Stimulated activated CD8-positive, alpha-beta memory T cell treated with anti-CD3 and anti-CD28 coated beads, Interleukin-4, amount 100 ng/mL, for 1 hour (primary cell): ENCODE measurements at places on chromosomes 4 and X.

DNA sequence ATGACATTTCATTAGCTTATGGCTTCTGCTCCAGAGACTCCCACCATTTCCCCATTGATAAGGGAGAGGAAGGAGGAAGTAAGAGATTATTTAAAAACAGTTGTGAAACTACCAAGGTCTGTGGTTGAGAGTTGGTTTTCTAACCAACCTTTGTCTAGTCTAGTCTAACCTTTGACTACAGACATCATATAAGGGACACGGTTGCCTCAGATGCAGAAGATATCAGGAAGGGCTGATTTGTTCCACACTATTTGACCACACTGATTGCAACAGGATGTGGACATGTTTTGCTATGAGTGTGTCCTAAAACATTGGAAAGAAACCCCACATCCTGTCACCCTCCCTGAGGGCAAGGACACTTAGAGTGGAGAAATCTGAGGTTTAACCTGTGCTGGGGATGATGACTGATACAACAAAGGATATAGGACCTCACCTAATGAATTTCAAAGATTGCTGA is 53.0 kb downstream of the COQ2 start:
- no peak for DNase-seq

GRCh38 chr4:4397441-4397819 is 10.5 kb downstream of the NSG1 start:
- DNase-seq = no peak

DNA sequence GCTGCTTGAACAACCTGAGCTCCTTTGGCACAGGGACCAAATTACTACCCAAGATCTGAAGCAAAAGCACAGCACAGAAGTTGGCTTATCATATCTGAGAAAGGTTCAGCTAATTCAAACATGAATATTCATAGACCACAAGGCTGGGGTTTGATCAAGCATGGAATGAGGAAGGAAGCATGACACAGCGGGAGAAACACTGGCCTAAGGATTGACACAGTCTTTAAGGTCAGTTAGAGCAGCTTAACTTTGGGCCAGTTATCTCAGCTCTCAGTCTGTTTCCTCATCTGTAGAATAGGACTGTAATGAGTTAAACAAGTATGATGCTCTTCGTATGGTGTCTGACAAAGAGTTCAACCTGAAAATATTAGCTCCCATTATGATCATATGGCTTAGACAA is 88.5 kb upstream of the CBR4 start:
- DNase-seq = no peak

- DNase-seq = no peak
Measured at GRCh38 chr4:8010618-8011017, 71.0 kb upstream of the AFAP1 start.

- no peak for DNase-seq
Measured at GRCh38 chr4:77045490-77045889, 30.3 kb downstream of the CCNI start.

GRCh38 chrX:43405191-43405590 is 250.9 kb upstream of the MAOA start:
- DNase-seq = no peak

DNA sequence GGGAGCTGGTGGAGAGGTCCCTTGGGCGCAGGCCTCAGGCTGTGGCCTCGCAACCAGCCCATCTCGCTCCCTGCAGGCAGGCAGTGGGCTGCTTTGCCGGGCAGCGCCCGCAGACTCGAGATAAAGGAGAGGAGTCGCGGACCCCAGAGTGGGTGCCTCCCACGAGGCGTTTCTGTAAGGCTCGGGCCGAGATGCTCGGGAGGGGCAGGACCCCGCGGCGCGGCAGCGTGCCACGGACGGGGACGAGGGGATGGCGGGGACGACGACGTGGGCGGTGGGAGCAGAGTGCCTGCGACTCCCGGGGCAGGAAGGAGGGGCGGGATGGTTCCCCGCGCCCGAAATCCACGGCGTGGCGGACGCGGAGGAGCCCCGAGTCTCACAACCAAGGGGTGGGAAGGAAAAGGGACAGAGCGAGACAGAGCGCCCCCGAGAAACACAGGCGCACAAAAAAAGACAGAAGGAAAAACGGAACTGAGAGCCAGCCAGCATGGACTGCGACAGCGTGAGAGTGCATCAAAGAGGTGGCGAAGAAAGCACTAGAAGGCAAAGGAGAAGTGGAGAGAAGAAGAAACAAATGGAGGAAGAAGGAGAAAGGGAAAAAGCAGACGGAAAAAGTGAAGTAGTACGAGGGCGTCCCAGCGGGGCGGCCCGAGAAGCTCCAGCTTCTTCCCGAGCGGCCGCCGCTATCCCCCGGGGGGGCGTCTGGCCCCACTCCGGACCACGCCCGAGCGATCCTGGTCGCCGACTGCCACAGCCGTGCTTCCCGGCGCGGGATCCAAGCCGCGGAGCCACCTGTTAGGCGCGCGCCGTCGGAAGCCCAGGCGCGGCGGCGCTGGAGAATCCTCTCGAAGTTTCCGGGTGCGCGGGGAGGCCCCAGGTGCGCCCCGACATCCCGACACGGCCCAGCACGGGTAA is 1.5 kb downstream of the BEND4 start:
- DNase-seq = no peak

GRCh38 chr4:121784975-121785374 is 16.1 kb upstream of the EXOSC9 start:
- no peak for DNase-seq

DNA sequence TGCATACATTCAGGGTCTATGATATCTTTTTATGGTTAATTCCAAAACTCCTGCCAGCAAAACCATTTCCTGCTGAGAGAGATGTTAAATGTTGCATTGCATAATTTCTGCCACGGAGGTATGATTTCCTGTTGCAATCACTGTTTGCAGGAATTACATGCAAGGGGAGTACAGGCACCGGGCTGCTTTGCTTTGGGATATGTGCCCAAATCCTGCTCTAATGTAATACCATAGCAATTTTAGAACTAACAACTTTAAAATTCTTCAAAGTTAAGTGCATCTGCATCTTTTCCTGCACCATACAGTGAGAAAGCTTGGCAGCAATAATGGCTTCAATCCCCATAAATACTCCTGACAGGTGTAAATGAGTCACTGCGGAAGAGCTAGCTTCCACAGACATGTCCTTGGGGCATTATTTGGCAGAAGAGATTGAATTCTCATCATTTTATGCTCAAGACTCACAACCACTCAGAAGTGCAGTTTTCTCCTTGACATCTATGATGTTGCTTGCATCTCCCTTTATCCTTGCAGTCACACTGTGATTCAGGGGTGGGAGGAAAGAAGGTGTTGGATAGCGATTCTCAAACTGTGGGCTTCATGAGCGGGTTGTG is 29.6 kb downstream of the TRIM2 start:
- no peak for DNase-seq

DNA sequence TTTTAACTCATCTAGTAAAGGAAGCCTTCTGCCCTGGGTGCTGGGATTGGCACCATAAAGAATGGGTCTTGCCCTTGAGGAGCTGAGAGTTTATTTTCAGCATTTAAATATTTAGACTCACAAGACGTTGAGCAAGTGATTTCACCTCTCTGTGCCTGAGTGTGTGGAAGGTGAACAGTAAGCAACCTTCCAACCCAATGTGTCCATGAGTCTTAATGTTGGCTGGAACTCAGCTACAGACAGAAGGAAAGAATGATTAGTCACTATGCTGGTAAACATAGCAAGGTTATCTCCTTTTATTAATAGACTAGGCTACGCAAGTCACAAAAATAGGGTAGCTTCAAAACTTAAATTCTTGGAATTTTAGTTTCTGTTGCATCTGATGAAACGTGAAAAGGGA is 277.4 kb upstream of the GATB start:
- no peak for DNase-seq

DNA sequence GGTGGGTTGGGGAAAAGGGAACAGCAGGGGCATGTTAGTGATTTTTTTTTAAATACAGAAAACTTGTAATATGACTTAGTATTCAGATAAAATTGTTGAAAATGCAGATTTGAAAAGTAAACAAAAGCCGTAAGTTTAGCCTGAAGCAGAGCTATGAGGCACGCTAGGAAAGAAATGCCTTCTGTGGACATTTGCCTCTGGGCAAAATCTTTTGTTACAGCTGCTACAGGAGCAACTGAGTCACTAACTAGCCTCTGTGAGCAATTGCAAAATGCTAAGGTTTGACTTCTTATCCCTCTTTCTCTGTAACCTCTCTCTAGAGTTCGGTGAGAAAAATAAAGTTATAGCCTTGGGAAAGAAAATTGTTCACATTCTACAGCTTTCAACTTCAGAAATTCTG is 350.0 kb downstream of the SLC7A11 start:
- no peak for DNase-seq

GRCh38 chr4:163495900-163496299 is 1.4 kb downstream of the TMA16 start:
- DNase-seq = no peak

GRCh38 chr4:38330936-38331335 is 333.1 kb upstream of the KLF3 start:
- no peak for DNase-seq

DNA sequence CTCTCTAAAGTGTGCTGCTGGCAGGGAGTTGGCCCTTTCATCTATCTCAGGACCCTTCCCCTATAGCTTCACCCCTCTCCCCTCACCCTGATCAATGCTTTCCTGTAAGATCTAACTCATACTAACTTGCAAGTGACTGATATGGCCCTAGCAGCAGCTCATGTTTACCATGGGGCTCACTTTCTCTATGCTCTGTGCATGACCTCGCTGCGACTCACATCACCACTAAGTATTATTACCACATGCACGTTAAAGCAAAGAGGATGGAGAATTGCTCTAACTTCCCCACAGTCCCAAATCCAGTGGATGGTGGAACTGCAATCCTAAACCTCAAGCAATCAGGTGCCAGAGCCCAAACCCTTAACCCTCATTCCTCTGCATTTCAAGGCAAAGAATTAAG is 626.6 kb downstream of the MID1IP1 start:
- DNase-seq = no peak

GRCh38 chr4:147933316-147933715 is 201.4 kb downstream of the ARHGAP10 start:
- no peak for DNase-seq

- no peak for DNase-seq
Measured at GRCh38 chr4:40395908-40396793, 61.0 kb downstream of the CHRNA9 start.

DNA sequence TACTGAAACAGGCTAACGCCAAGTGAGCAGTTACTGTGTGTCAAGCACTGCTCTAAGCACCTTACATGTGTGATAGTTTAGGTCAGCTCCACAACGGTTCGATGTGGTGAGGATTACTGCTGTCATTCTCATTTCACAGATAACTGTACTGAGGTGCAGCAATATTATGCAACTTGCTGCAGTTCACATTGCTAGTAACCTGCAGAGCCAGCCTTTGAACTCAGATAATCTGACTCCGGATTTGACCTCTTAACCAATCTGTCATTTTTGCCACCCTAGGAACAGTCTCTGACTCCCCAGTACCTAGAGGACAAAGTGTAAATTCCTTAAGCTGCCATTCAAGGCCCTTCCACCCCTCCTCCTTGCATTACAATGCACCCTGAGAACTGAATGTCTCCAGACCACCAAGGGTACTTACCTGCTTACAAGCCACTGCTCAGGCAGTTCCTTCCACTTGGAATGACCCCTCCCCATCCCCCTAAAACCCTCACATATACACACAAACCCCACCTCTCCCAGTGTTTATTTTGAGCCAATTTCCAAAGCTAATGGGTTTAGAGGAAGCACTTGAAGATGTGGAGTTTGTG is 24.9 kb downstream of the EFNB1 start:
- DNase-seq = no peak

GRCh38 chrX:36957425-36958328 is 50.5 kb upstream of the FAM47C start:
- no peak for DNase-seq

- no peak for DNase-seq
Measured at GRCh38 chrX:55742649-55743048, 25.1 kb downstream of the RRAGB start.

- DNase-seq = no peak
Measured at GRCh38 chrX:129833153-129833990, 10.3 kb downstream of the ZDHHC9 start.

DNA sequence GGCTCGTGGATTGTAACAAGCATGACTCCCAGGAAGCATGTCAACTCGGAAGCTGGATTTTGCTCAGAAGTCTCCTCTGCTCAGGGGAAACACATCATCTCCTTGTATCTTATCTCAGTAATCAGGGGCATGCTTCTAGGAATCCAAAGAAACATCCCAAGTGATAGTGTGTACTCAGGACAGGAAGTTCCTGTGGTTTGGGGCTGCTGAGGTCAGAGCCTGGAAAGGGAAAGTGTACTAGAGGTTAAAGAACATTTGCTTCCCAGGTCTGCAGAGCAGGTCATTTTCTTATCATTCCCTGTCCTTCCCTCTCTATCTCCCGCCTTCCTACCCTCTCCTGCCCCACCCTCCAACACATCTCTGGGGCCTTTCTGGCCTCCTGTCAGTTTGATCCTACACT is 38.8 kb downstream of the SLC34A2 start:
- DNase-seq = no peak

GRCh38 chr4:139144161-139144859 is 32.7 kb downstream of the ELF2 start:
- no peak for DNase-seq

- no peak for DNase-seq
Measured at GRCh38 chrX:70262952-70263567, 3.1 kb upstream of the P2RY4 start.

DNA sequence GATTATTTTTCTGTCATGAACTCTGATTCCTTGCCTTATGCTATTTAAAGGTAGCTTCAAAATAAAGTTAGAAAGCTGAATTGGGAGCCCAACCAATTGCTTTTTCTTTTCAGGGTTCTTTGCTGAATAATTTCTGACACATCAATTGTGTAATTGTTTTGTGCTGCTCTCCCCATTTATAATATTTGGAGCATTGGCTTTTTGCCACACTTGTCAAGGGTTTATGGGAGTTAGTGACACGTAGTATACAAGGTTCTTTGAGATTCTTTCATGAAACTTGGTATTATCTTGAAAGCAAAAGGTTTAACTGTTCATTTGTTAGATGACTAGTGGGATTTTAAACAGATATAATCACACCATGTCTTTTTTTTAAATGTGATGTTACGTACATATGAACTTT is 80.9 kb downstream of the POLA1 start:
- DNase-seq = no peak

DNA sequence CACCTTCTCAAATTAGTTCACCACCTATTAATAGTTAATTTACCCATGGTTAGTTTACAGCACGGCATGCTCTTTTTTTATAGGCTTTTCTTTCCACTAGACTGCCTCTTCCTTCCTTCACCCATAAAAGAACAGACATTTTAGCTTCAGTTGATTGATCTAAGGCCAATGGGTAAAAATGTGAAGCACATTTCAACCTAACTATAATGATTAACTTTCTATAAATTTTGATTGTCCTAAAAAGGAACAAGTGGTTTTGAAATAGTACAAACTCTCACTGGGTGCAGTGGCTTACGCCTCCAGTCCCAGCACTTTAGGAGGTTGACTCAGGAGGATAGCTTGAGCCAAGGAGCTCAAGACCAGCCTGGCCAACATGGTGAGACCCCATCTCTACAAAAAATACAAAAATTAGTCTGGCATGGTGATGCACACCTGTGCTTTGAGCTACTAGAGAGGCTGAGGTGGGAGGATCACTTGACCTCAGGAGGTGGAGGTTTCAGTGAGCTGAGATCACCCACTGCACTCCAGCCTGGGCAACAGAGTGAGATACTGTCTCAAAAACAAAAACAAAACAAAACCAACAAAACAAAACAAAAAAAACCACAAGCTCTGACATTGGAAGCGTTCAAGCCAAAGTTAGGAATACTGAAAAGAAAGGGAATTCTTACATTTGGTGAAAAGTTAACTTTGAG is 89.9 kb upstream of the FAT1 start:
- DNase-seq = no peak

- peak; percentile 59 for DNase-seq
Measured at GRCh38 chrX:49163555-49164419, 1.2 kb downstream of the MAGIX start.
